ENCODE measurements at places on chromosomes 16 and 17.

DNA sequence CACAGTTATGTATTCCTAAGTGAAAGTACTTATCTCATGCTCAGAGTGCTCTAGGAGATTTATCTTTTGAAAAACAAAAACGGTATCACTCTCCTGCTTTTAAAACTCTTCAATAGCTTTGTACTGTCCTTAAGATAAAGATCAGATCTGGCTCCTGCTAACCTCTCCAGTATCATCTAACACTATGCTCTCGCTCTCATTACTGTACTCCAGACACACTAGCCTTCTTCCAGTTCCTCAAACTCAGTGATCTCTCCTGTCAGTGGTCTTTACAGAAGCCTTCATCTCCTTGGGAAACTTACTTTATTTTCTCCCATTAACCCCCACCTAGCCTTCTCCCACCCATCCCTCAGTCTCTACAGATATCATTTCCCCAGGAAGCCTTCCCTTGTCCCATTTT is 10.1 kb downstream of the ULK2 start:
- DNase-seq: no peak

GRCh38 chr16:57966204-57966771 is 4.6 kb downstream of the CNGB1 start:
- DNase-seq: no peak

GRCh38 chr16:1216296-1216619 is 8.8 kb downstream of the TPSG1 start:
- no peak for DNase-seq

- no peak for DNase-seq
Measured at GRCh38 chr17:14318109-14318917, 17.4 kb downstream of the HS3ST3B1 start.

DNA sequence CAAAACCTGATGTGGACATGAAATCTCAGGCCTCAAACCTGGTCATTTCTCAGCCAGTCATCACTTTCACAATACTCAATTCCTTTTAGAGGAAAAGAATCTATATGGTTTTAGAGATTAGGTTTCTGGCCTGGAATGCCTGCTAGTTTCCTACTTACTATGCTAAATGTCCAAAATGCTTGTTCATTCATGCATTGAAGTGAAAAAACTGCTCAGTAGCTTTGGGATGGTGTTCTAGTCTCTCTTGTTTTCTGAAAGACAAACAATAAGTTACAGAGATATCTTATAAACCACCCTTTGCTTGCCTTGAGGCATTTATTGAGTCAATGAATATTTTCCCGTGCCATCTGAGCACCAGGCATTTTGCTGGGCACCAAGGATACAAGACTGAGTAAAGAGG is 1146.5 kb upstream of the GOT2 start:
- DNase-seq: no peak

- DNase-seq: no peak
Measured at GRCh38 chr16:47660540-47660939, 199.4 kb downstream of the PHKB start.

DNA sequence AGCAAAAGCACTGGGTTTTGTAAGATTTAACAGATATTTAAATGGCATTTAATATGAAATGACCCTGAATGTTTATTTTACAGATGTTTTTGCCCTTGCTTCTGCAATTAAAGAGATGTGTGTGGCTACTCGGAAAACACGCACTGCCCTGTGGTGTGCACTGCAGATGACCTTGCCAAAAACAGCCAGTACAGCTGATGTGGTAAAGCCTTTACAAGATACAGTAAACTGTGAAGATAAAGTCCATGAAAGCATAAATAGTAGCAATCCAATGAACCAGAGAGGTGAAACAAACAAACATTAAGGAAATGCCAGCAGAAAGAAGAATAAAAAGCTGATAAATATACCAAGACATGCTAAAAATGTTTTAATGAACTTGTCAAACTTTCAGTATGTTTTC is 15.7 kb downstream of the CCDC43 start:
- DNase-seq: no peak

DNA sequence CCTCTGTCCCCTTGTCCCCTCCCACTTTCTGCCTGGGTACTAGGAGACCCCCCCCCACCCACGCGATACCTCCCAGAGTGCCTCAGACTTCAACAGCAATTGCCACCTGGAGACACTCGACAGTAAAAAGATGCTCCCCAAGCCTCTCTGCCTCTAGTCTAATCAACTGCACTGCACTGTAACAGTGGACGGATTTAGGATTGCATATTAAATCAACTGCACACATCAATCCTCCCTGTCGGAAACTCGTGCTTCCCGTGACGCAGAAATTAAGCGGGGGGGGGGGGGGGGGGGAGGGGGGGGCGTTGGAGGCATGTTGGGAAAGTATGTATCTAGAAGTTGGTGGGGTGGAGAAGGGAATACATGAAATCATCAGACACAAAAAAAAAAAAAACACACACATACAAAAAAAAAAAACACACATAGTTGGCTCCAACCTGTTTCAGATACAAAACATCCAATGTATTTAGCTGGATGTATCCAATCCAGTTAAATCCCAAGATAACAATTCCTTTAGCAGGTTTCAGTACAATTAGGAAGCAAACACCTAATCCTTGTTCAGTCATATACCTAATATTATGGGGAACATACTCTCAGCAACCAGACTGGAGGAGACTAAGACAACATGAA is 29.7 kb downstream of the FAM222B start:
- peak; percentile 36 for DNase-seq

DNA sequence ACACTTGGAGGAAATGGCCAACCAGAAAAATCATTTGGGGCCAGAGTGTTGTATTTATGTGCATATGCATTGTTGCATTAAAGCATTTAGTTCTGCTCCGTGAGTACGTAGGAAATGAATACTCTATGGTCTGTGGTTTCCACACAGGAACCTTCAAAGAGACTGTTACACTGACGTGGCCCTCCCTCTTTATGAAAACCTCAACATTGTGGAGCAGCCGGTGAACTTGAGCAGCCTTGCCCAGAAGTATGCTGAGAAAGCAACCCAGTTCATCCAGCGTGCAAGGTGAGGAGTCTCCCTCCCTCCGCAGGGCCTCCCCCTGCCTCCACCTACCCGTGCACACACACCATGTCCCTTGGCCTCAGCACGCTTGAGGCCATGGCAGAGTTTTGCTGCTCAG is 65.2 kb downstream of the ARSG start:
- peak; percentile 4 for DNase-seq

GRCh38 chr16:1492082-1492922 is 858 bp upstream of the TELO2 start:
- DNase-seq: no peak
